CD4-positive, alpha-beta T cell treated with Interleukin-6 at 100 ng/mL for 8 hours (primary cell): ENCODE measurements at places on chromosomes 3 and 15.
A peak's percentile ranks its signal among the peaks of the same experiment; 100 is the strongest.

DNA sequence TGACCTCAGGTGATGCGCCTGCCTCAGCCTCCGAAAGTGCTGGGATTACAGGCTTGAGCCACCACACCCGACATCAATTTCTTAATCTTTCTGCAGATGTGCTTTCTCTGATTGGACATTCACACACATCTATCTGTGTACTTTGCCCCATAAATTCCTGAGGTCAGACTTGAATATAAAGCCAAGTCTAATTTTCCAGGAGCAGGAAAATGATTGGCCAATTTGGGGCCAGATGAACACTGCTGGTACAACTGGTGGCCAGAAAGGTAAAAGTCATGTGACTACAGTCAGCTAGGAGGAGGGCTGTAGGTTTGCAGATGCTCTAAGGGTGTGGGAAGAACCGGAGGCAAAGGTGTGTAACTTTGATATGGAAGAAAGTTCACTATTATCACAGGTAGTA, 3.2 kb upstream of the RAD51 start:
- no peak for DNase-seq

DNA sequence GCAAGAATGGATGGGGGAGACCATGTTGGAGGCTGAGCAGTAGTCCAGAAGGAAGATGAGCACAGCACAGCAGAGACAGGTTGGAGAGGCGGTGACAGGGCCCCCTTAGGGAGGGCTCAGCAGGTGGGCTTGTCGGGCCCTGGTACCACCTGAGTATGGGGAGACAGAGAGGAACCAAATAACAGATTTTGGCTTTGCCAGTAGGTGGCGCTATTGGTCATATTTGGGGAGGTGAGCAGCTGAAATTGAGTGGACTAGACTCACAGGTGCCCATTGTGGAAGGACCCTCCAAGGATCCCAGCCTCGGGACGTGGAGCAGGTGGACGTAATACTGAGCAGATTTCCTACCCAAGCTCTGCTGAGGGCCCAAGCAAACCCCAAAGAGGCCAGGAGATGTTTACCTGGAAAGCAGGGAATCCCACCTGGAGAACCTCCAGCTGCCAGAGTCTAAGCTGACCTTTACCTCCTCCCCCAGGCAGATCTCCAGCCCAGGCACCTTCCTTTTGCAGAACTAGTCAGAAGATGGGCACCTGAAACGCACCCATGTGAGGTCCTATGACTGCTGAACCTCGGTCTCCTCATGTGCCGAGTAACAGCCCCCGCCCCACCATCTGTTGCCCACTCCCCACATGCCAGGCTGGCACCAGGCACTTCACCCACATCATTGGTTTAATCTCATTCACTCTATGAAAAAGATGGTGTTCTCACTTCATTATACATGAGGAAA, 24.6 kb upstream of the CORO2B start:
- DNase-seq, result peak; percentile 29

GRCh38 chr3:187997946-187998561, 155.9 kb upstream of the LPP start:
- DNase-seq, result no peak

DNA sequence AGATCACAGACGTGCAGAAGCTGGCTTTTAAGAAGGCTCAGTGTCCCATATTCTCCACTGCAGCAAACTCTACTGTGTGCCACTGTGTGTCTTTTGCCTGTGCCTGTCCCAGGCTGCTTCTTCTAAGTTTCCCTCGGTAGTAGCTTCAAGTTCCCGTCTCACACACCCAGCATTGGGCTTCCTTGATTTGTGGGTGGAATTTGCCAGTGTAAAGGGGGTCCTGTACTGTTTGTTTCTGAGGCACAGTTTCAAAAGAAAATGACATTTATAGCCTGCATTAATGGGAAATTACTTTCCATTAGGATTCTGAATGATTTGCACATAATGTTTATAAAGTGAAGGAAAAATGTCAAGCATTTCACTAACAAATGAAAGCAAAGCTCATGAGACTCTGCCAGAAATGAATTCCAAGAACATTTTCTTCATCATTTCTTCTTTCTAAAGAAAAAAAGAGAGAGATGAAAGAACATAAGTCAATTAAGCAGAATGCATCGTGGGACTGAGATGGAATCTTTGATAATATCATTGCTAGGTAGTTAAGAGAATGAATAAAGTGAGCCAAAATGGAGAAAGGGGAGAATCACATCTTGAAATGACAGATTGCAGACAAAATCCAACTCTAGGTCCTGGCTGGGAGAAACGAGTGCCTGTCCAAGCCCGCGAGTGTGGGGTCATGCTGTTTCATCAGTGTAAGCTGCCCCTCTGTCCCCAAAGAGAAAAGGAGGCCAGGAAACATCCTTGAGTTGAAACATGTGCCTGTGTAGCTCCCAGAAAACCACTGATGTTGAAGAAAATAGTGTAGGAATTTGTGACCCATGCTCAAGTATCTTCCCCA, 48.6 kb upstream of the ADAMTSL3 start:
- DNase-seq, result no peak

- DNase-seq, result no peak
These were observed 332.2 kb upstream of the RBMS3 start for GRCh38 chr3:28948685-28949084.

- DNase-seq, result no peak
These were observed 346.2 kb upstream of the CBLB start for GRCh38 chr3:106215047-106215446.

- DNase-seq, result no peak
These were observed 13.7 kb downstream of the CGNL1 start for GRCh38 chr15:57389991-57390390.

DNA sequence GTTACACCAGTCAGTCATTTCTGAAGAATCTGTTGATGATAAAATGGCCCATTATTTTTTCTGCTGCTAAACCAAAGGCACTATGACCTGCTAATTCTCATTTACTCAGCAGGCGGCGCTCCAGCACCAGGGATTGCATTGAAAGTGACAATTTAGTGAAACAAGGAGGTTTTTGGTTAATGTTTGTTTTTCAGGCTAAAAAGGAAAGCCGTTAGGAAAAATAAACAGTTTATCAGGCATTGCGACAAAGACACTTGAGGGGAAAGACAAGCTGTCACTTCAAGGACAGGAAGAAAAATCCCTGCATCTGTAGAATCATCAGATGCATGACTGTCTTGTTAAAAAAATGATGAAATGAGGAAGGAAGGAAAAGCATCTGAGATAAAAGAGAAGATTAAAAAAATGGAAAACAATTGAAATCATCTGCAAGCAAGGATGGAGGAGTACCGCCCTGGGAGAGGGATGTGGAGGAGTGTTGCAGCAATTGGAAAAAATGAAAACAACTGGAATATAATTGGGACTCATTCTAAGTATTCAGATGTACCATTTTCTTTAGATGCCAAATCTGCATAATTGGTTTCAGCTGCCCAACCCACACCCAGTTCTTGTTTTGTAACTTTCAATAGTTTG, 54.0 kb downstream of the NR1D2 start:
- DNase-seq, result peak; percentile 31

GRCh38 chr3:171326717-171327440, 133.3 kb downstream of the TNIK start:
- no peak for DNase-seq

DNA sequence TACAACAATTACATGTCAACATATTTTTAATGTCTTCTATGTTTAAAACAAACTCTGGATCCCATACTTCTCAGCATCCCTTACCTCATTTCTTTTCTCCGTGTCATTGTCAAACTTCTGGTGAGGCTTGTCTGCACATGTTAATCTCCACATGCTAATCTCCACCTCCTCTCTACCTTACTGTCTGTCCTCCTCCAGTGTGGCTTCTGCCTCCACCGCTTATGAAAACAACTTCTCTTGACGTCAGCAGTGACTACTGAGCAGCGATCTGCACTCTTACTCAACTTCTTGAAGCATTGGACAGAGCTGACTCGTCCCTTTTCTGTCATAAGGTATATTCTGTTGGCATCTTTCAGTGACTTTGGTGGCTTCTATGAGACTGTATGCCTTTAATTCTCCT, 338.2 kb upstream of the THRB start:
- no peak for DNase-seq

DNA sequence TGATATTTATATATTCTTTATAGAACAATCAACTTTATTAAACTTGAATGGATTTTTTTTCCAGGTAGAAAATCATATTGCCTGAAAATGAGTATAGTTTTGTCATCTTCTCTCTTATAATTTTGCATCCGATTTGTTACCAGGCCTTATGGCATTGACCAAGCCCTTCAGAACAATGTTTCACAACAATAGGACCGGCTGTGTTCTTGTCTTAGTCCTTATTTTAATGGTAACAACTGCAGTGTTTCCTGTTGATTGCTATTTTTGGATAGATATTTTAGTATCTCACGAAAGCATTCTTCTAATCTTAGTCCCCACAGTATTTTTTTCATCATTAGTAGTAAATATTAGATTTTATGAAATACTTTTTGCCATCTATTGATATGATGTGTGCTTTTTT, 88.1 kb upstream of the ANKRD34C start:
- DNase-seq, result no peak

- no peak for DNase-seq
These were observed 1.9 kb downstream of the SETD5 start for GRCh38 chr3:9399337-9399703.

DNA sequence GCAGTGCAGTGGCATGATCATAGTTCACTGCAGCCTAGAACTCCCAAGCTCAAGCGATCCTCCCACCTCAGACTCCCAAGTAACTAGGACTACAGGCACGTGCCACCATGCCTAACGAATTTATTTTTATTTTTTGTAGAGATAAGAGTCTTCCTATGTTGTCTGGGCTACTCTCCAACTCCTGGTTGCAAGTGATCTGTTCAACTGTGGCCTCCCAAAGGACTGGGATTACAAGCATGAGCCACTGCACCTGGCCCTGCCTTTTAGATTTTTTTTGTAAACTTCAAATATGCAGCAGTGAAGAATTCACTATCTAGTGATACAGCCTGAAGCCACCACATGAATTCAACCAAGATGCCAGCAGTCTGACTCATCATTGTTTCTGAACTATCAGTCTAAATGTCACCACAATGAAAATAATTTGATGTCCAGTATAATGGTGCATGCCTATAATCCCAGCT, 32.7 kb downstream of the UBXN7 start:
- DNase-seq, result no peak

GRCh38 chr15:42001236-42001635, 19.6 kb downstream of the PLA2G4E start:
- DNase-seq, result no peak

- peak; percentile 70 for DNase-seq
These were observed 5.3 kb downstream of the CLK3 start for GRCh38 chr15:74620636-74621545.

GRCh38 chr3:101890716-101891115, 41.4 kb downstream of the NFKBIZ start:
- DNase-seq, result no peak

DNA sequence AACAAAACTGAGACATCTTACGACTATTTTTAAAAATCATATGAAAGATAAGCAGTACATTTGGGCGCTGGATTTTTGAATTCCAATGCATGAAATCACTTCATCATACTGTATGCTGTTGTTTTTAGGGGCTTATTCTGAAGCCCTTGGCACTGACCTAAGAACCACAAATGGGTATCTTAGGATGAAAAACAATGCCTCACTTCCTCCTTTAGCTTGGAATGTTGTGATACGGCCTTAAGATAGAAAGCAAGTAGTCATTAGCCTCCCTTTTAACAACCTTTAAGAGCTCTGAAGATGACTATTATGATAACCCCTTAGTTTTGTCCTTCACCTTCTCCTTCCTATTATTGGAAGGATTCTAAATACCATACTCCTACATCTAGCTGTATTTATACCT, 289.8 kb downstream of the ARPP21 start:
- DNase-seq, result no peak

DNA sequence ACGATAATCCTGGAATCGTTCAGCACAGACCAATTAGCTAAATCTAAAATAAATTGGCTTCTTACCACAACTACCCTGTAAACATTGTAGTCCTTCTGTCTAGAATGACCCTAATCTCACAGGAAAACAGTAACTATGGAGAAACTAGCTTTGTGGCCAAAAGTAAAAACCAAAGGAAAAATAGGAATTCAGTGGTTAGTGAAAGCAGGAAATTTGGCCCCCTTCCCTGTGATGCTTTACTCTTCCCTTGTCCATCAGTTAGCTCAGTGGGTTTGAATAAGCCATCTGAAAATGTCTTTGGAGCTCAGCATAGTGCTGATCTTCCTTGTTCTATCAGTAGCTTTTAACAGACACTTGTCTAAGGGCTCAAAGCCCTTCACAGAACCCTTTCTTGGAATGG, 1.6 kb downstream of the NMD3 start:
- no peak for DNase-seq

DNA sequence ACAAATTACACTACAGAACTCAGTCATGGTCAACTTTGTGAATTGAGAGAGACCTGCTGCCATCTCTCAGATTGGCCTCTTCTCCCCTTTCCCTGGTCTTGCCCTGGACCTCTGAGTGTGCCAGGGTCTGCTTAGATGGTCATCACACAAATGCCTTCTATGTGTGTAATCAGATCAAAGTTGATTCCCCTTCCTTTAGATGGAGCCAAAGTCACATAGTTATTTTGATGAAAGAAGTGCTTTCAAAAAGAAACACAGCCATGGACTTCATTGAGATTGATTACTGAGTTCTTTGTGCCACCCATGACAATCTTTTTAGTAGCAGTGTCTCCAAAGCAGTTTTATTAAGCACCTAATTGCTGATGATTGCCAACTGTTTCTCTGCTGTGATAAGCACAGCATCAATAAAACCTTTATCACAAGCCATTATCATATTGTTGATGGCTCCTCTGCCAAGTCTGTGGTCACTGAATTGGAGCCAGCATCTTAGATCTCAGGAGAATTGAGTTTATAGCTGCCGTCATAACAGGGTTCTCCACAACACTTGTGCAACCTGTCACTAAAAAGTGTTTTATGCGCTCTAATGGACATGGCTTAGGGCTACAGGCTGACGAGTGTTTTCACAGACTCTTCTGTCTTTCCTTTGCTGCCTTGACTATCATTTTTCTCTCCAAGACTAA, 149.7 kb upstream of the NUDT16 start:
- no peak for DNase-seq

DNA sequence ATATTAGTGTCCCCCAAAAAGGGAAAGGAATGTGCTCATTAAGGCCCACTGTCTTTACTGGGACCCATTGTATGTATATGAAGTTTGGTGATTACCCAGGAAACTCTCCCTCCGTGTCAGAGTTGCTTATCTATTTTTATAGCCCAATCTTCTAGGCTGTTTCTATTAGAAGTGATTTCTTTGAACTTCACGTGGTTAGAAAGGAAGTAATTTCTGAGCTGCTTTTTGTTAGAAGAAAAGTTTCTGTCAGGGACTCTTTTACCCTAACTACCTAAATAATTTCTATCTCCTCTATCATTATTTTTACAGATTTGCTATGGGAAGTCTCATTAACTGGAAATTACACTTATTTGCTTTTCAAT, 17.7 kb upstream of the SENP7 start:
- peak; percentile 27 for DNase-seq

DNA sequence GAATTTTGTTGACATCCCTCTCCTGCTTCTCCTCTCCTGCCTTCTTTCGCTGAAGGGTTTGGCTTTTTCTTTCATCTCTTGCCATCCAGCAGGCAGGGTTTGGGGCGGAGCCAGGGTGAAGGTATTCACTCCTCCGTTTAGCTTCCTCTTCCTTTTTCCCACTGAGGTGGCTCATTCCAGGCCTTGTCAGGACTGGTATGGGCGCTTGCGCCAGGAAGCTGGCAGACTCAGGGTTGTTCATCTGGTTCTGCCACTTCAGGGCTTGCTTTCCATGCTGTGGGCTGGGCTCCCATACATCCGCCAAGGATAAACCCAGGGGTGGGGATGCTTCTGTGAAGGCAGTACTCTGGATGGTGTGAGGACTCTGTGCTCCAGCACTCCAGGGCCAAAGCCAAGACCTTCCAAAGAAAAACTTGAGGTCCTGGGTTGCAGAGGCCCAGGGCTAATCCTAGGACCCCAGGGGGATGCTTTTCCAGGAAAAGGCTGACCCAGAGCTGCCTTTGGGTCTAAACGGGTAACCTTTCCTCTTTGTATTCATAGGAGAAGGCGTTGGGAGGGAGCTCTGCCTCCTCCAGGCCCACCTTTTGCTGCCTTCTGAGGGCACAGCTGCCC, 7.7 kb upstream of the AMOTL2 start:
- DNase-seq, result no peak
